ENCODE measurements at places on chromosomes 12 and 14. TPM values are rescaled to one million over a fixed set of nuclear protein-coding genes. Genes with fewer than 3 reads are reported as not detected.

Gene RDH11
- 40.3 TPM for polyA plus RNA-seq

Gene PAWR
- 22.2 TPM for polyA plus RNA-seq

Gene CACNA2D4
- polyA plus RNA-seq = 2.7 TPM

Gene IL23A
- 1.3 TPM for polyA plus RNA-seq

Gene RNF212B
- polyA plus RNA-seq = not detected

Gene DNAI7
- polyA plus RNA-seq = 1.1 TPM

Gene NEUROD4
- not detected for polyA plus RNA-seq

Gene CLEC9A
- not detected for polyA plus RNA-seq

Gene NANOG
- 0.09 TPM for polyA plus RNA-seq

Gene SOX5
- 2.0 TPM for polyA plus RNA-seq

Gene PDZRN4
- polyA plus RNA-seq = 0.23 TPM

Gene AKAP3
- polyA plus RNA-seq = 0.87 TPM

Gene CACNA1C
- polyA plus RNA-seq = 3.8 TPM

Gene KRT82
- polyA plus RNA-seq = not detected

Gene MGP
- 75.6 TPM for polyA plus RNA-seq

- DNase-seq = no peak
These were observed 14.3 kb upstream of the FBXL14 start for GRCh38 chr12:1608713-1609119.

DNA sequence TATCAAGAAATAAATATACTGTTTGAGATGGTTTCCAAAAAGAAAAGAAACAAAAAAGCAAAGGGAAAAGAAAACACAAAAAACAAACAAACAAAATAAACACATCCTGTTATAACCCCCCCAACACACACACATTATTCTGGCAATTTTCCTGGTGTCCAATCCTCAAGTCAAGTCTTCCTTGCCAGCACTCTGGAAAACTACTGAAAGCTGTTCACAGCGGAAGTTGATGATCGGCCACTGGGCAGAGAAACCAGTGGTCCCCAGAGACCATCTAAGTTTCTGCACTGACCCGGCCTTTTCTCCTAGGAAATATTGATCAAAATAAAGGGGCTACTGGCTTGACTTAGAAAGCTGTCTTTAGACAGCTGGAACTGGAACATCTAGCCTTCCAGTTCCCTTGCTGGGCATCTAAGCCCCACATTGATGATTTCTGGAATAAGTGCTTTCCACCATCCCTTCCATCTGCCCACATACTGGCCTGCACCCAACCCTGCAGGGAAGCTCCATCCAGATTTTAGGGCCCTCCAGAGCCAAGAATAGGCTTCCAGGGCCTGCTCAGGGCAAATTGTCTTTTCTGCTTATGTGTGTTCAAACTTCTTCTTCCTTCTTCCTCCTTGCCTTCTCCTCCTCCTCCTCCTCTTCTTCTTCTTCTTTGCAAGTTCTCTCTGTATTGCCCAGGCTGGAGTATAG lies 11.6 kb upstream of the PPP1CC start:
- DNase-seq = no peak

- no peak for DNase-seq
These were observed 100.5 kb downstream of the ZNF664 start for GRCh38 chr12:124073356-124074035.

DNA sequence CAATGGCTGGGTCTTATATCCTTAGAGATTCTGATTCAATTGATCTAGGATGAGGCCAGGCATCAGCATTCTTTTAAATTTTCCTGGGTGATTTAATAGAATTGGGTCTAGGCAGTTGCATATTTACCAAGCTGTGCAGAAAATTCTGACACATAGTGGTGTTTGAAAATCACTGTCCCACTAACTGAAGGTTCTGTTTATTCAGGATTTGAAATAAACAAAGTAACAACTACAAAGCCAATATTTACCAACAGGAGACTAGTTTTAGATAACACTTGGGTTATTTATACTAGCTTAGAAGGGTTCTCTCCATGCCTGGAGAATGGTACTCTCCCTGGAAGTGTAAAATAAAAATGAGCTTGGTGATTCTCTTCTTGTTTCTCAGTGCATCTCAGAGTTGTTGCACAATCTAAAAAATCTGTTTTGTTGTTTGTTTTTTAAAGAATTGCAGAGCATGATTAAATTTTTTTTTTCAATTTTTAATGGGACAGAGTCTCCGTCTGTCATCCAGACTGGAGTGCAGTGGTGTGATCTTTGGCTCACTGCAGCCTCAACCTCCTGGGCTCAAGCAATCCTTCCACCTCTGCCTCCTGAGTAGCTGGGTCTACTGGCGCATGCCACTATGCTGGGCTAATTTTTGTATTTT lies 16.9 kb downstream of the BEST3 start:
- no peak for DNase-seq

GRCh38 chr12:127355061-127355841 lies 911.7 kb upstream of the TMEM132C start:
- DNase-seq = no peak

DNA sequence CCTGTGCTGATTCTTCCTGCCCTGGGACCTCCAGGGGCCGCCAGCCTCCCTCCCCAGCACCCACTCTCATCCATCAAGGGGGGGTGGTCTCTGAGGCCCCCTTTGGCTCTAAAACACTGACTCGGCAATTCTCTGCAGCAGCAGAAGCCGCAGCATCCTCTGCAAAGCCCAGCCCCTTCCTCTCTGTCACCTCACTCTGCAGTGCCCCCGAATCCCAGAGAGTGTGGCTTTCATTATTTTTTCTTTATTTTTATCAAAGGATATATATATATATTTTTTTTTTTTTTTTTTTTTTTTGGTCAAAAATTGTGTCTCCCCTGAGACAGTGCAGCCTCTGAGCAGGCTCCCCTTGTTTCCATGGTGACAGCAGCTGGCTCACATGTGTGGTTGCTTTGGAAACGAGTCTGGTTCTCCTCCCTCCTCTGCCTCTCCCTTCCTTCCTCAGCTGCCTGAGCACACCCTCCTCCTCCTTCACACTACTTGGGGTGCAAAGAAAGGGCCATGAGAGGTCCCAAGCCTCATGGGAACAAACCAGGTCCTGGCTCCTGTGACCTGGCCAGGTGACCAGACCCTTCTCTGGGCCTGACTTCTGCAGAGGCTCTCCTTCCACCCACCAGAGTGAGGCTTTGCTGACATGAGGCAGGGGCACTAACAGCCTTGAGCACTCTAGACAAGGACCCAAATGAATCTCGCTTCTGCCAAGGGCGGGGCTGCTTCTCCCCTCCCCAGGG lies 100.5 kb downstream of the LRRC74A start:
- DNase-seq = no peak

DNA sequence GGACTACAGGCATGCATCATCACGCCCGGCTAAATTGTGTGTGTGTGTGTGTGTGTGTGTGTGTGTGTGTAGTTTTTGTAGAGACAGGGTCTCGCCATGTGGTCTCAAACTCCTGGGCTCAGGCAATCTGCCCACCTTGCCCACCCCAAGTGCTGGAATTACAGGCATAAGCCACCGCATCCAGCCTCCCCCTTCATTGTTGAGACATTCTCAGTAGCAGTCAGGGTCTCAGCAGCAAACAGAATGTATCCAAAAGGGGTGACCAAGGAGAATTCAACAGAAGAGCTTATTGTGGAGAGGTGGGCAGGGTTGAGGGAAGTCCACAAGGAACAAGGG lies 37.3 kb upstream of the PLEKHG6 start:
- DNase-seq = no peak

- DNase-seq = no peak
These were observed 13.1 kb upstream of the TMTC1 start for GRCh38 chr12:29796823-29797263.

GRCh38 chr12:122845041-122845864 lies 10.0 kb downstream of the HIP1R start:
- DNase-seq = no peak

- no peak for DNase-seq
These were observed 11.6 kb upstream of the KCNJ8 start for GRCh38 chr12:21786041-21786531.

DNA sequence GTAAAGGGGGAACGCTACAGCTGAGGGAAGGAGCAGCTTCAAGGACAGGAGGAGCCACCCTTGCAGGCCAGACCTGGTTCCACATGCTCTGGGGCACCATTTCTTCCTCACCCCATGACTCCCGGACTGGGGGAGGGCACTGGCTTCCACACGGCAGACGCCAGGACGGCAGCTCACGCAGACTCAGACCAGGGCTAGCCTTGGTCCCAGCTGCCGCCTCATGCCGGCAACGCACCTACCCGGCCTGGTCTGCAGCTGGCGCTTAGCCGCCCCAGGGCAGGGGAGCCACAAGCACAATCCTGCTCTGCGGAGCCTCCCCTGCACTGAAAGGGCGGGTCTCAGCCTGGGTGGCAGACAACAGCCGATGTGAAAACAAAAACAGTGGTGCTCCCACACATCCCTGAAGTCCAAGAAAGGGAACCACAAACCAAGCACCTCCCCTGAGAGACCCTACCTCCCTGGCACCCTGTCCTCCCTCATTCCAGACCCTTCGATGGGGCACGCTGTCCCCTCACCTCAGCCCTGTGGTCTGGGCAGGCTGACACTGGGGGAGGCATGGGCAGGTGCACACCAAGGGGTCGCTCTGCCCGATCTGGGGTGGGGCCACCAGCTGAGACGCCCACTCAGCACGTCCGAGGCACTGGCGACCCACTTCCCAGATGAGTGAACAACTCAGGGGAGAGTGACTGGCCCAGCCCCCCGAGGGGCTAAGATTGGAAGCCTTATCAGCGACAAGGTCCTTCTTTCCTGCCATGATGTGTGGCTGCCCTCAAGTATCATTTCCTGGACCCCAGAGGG lies 65.0 kb downstream of the CHGA start:
- DNase-seq = no peak

GRCh38 chr14:49858383-49858782 lies 5.8 kb upstream of the NEMF start:
- DNase-seq = no peak

DNA sequence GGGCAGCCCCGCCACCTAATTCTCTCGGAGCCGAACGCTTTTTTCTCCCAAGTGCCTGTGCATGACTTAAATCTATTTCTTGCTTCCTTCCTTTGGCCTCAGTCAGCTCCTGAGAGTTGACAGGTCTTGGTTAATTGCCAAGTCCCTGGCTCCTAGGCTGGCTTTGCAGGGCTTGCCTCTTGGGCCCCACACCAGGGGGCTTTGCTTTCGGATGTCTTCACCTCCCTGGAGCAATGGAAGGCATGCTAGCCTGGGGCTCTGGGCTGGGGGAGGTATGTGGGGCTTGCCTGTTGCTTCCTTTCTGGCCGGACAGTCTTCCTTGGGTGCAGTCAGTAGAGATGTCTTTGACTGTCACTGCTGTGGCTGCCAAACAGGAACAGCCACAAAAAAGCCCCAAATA lies 2.2 kb upstream of the KRT80 start:
- no peak for DNase-seq

GRCh38 chr12:48972952-48973483 lies 1.5 kb upstream of the WNT10B start:
- no peak for DNase-seq

DNA sequence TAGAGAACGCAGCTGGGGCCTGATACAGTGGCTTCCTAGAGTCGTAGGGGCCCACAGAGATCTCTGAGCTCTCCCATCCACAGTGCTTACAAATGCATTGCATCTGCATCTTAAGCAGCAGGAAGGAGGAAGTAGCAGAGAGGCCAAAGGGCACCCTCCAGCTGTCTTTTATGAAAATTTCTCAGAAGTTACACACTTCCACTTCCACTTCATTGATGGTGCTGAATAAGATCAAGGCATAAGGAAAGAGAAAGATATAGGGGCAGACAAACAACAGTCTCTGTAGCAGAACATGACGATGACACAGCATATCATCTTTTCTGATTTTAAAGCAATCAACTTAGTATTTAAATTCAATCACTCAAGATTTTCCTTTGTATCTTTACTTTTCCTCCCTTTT lies 51.6 kb upstream of the ABCC9 start:
- DNase-seq = no peak

DNA sequence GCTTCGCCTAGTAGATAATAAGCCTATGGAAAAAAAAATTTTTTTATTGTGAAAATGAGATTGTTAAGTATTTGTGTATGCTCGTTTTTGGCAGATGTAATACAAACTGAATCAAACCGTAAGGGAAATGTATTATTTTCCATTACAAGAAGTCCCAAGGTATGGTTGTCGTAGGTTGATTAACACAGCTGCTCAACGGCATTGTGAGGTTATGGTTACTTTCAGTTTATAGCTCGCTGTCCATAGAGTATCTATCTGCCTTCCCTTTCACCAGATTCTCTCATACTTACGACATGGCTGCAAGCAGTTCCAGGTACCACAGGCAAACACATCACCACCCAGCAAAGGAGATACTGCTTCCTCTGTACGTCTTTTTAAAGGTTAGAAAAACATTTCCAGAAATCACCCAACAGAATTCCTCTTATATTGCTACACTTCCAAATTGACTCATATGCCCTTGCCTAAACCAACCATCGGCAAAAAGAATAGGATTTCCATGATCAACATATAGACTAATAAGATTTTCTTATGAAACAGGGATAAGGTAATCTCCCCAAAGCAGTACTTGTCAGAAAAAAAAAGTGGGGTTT lies 338.6 kb downstream of the SYT1 start:
- no peak for DNase-seq

- no peak for DNase-seq
These were observed 205.1 kb downstream of the ANO2 start for GRCh38 chr12:5739917-5740316.

DNA sequence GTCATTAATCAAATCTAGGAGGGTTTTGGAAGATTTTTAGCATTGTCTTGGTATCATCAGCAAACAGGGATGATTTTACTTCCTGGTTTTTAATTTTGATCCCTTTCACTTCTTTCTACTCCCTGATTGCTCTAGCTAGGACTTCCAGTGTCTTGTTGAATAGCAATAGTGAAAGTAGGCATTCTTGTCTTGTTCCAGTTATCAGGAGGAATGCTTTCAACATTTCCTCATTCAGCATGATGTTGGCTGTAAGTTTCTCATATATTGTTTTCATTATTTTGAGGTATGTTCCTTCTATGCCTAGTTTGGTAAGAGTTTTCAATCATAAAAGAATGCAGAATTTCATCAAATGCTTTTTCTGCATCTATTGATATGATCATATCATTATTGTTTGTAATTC lies 244.2 kb upstream of the CLEC14A start:
- DNase-seq = no peak

GRCh38 chr12:68203460-68203875 lies 22.1 kb downstream of the IL26 start:
- DNase-seq = no peak

- no peak for DNase-seq
These were observed 254.3 kb downstream of the MSRB3 start for GRCh38 chr12:65532764-65533163.

GRCh38 chr12:41946106-41946505 lies 198.6 kb downstream of the GXYLT1 start:
- no peak for DNase-seq

- no peak for DNase-seq
These were observed 326.4 kb downstream of the NUAK1 start for GRCh38 chr12:105812366-105812765.

- DNase-seq = no peak
These were observed 109.7 kb downstream of the CHST11 start for GRCh38 chr12:104566244-104566993.

GRCh38 chr12:84329938-84330337 lies 582.7 kb downstream of the SLC6A15 start:
- DNase-seq = no peak

GRCh38 chr14:36663404-36664321 lies 2.0 kb downstream of the PAX9 start:
- DNase-seq = no peak

GRCh38 chr12:26014085-26014484 lies 55.6 kb downstream of the RASSF8 start:
- DNase-seq = no peak
